ENCODE measurements at places on chromosomes 7 and 10.

DNA sequence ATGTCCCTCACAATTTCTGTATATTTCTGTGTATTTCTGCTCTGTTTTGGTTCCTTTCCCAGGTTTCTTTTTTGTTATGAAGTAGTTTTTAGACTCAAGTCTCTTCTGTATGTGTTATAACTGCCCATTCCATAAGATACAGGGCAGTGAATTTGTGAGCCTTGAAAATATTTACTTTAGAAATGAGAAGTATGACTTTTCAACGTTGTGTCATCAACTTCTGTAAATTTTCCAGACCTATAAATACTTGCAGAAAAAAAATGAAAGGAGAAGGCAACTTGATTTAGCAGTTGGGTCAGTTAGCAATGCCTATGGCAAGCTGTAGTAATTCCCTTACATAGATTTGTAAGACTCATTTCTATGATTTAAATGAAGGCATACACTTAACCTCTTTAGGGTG is 11.5 kb downstream of the EGFR start:
- DNase-seq = no peak

- no peak for DNase-seq
Observed at GRCh38 chr7:16397501-16398145, 23.7 kb downstream of the CRPPA start.

GRCh38 chr7:146414937-146415336 is 298.3 kb downstream of the CNTNAP2 start:
- no peak for DNase-seq

GRCh38 chr10:78351283-78351682 is 317.6 kb downstream of the RPS24 start:
- DNase-seq = no peak

DNA sequence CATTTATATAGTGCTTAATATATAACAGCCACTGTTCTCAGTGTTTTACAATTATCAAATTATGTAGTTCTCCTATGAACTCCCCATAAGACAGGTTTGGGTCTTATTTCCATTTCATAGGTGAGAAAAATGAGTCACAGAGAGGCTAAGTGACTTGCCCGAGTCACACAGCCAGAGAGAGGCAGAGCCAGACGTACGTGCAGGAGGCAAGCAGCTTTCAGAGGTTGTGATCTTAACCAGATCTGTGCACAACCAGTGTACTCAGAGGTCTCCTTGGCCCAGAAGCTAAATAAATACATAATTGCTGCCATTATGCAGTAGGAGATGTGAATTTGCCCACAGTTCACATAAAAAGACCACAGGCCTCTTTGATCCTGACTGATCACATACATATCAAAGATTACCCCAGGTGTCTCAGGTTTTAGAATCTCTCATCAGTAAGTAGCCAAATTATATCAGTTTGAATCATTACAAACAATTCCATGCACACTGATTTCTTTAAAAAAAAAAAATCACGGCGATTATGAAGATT is 304.7 kb upstream of the AOAH start:
- peak; percentile 88 for DNase-seq

DNA sequence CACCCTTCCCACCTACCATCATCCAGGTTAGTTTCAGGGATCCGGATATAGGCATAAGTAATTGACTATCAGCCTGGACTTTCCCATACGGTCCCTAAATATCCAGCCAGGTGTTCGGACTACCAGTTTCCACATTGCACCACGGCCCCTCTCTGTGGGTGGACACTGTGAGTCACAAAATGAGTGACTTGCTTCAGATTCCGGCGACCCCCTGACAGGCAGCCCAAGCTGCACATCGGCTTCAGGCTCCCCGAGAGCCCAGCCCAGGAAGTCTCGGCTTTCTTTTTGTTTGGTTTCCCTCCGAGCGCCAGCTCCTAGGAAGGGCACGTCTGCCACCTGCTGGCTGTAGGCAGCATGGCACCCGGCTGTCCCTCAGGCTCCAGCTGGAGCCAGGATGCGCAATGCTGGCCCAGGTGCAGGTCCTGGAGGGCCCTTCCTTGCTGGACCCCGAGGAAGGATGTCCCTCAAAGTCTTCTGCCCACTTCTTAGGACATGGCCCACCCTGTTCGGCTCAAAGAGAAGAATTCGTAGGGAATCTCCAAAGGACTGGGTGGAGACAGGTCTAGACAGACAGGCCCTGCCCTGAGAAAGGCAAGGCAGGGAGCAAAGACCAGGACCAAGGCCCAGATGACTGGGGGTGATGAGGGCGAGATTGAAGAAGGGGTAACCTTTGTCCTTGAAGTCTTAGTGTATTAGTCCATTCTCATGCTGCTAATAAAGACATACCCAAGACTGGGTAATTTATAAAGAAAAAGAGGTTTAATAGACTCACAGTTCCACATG is 10.6 kb downstream of the HABP2 start:
- DNase-seq = peak; percentile 52

- DNase-seq = peak; percentile 84
Observed at GRCh38 chr10:43138021-43138756, at the start of gene CSGALNACT2. Gene CSGALNACT2, plus strand, starts transcription at chr10:43138445. Its CDS starts 16,705 bp downstream, at chr10:43155150.

- no peak for DNase-seq
Observed at GRCh38 chr7:99268577-99268908, 4.1 kb upstream of the MYH16 start.

- no peak for DNase-seq
Observed at GRCh38 chr10:98296524-98296923, 28.5 kb upstream of the LOXL4 start.

DNA sequence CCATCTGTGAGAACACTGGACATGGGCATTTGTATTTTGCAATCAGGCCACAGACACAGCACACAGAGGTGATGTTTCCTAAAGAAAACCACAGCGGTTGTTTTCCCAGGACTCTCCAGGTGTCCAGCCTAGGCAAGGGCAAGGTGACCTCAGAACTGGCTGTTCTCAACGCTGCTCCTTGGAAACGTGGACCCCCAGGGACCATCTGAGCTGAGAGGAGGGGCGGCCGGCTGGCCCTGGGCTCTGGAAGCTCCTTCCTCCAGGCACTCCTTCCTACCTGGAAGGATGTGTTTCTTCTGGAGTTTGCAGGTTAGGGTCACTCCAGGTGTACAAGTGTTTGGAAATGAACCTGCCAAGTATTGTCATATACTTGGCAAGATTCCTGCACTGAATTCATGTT is 103.1 kb downstream of the ADARB2 start:
- DNase-seq = no peak

GRCh38 chr7:23226844-23227450 is 19.6 kb upstream of the GPNMB start:
- no peak for DNase-seq

- peak; percentile 62 for DNase-seq
Observed at GRCh38 chr10:100730725-100731406, 14.5 kb upstream of the PAX2 start.

DNA sequence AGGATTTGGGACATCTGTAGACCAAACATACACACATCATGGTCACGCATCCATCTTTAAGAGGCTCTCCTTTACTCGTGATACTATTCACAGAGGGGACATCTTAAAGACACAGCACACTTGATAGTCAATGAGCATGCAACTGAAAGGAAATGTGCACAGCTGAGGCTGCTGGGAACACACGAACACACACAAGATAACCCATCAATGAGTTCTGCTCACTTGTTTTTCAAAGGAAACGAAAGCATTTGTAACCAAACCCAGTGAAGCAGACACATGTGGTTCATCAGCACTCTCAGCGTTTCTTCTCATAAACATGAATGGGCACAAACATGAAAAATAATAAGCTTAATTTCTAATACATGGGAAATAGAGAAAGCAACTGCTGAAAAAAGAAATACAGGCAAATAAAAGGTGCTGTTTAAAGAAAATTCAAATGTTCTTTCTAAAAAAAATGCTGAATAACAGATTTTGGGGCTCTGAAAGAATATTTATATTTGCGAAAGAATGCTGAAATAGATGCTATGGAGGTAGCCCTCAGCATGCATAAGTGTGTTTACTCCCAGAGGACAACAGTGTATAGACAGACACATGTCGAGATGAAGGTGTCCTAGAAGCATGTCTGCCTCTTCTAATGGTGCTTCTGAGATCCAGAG is 59.7 kb upstream of the LAMB4 start:
- DNase-seq = no peak

- peak; percentile 69 for DNase-seq
Observed at GRCh38 chr10:101301111-101301731, 52.7 kb upstream of the BTRC start.

- peak; percentile 24 for DNase-seq
Observed at GRCh38 chr7:2719007-2719406, 31.0 kb downstream of the AMZ1 start.

DNA sequence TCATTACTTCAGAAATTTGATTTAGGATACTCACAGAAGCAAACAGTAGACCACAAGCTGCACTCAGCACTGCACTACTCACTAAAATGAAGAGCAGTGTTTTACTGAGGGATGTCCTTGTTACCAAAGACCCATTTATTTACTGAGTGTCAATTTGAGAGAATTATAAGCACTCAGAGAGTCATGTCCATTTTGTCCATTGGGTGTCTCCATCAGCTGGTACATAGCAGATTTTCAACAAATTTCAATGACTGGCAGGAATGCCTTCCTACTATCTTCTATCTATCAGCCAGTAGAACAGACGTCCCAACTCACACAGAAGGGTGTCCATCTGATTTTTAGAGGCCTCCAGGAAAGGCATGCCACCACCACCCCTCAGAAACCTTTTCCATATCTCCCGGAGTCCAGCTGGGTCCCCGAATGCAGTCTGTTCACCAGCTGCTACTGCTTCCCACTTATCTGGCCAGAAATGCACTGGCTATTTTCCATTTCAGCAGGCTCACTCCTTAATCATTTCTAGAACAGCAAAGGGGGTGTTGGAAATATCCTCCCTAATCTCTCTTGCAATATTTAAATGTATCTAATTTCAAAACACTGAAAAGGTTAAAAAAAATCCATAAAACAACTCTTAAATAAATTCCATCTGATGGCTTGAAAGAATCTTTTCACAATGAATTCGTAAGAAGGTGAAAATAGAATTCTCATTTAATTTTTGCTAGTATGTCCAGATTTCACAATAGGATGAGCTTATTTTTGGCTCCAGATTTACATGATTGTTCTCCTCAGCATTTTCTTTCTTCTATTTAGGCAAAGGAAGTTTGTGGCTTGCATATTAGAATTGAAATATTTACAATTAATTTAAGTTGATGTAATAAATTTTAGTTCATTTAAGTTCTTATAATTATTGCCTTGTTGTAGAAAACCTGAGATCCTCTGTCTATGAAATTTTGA is 1164.0 kb upstream of the CELF2 start:
- no peak for DNase-seq

DNA sequence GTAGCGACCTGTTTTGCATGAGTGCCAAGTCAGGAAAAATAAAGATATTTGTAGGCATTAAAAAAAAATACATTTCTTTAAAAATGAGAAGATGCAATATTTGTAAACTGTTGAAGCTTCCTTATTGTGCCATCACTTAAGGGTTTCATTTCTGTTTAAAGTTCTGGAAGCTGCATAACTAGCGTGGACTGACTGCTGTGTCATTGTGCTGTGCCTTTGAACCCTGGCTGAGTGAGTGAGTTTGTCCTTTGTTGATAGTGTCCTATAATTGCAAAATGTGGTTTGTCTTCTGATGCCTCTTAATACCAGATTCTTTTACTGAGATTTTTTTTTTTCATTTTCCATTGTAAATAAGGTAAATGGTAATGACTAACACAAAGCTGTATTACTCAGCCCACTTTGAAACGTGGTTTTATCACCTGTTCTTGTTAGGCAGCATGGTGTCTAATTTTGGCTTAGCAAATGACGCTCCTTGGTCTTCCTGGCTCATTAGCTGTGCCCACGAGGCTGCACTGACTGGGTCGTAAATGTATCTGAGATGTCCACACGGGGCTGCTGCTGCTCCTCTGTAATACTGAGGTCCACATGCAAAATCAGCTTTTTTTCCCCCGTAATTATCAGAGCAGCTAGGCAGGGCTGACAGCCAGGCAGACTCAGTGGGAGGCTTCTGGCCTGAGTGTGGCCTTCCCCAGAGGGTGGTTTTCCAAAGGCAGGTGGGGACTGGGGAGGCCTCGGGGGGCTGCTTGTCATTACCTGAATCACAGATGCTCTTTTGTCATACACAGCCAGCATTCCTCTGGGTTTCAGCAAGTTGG is 14.8 kb downstream of the ZSCAN25 start:
- DNase-seq = peak; percentile 60

DNA sequence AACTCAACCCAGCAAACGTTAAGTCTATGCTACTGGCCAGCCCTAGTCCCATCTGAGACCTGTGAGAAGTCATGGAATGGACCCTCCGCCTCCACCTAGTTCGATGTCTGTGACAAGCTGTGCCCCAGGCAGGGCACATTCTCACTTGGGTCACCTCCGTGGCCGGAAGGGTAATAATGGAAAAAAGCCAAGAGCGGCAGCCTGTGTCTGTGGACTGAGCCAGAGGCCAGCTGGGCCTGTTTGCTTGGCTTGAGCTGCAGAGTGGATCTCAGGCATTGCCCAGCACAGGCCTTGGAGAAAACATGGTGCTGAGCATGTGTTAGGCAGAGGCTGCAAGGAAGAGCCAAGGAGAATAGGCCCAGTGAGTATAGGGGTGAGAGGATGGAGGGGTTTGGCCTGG is 97.8 kb downstream of the GALNT17 start:
- DNase-seq = peak; percentile 26

DNA sequence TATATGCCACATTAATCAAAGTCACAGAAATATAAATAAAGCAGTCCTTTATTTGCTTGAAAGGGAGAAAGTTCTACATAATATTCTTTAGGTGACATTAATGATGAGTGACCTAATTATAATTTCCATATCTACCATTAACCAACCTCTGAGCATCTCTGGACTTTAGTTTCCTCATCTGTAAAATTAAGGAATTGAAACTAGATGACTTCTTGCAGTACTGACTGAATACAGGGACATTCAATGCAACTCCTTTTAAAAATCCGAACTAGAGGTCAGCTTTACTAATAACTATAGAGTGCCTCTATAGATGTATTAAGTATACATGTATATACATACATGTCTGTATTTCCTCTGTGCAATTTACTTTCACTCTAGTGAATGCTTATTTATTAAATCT is 3.9 kb downstream of the FMC1 start:
- DNase-seq = no peak

GRCh38 chr10:5975641-5976473 is 1.5 kb downstream of the IL15RA start:
- DNase-seq = peak; percentile 22

DNA sequence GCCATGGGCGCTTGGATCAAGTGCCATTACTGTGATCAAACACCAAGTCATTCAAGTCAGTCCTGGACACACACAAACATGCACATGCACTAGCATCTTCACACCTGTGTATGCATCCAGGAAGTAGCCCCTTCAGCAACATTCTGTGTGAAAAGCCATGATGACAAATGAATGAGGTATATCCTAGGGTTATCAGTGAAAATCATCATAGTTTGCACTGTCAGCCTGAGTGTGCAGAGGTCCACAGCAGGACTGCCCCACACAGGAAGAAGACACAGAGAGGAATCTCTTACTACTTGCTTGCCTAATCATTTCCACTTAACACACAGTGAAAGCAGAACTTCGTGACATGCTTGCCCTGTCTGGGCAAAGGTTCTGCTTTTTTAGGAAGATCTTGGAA is 184.0 kb upstream of the ADO start:
- no peak for DNase-seq

All from SW480 (cell line).